RCC 7860 (cell line): ENCODE measurements at places on chromosomes 7 and 10.

- no peak for DNase-seq
Observed at GRCh38 chr10:128476845-128477244, 350.6 kb upstream of the MKI67 start.

- DNase-seq = no peak
Observed at GRCh38 chr7:37592366-37592765, 91.2 kb upstream of the GPR141 start.

- no peak for DNase-seq
Observed at GRCh38 chr10:87579563-87579962, 74.9 kb downstream of the MINPP1 start.

- DNase-seq = no peak
Observed at GRCh38 chr7:87853237-87853864, 22.8 kb downstream of the SLC25A40 start.

GRCh38 chr7:70498232-70498992 lies 633.5 kb upstream of the GALNT17 start:
- DNase-seq = no peak

- no peak for DNase-seq
Observed at GRCh38 chr10:80172896-80173295, 32.4 kb downstream of the ANXA11 start.

GRCh38 chr10:114634609-114634979 lies 23.5 kb downstream of the ABLIM1 start:
- DNase-seq = peak; percentile 94
